Activated CD4-positive, alpha-beta T cell treated with anti-CD3 and anti-CD28 coated beads for 4 hours (primary cell): ENCODE measurements at places on chromosomes 16 and 17.
A peak's percentile ranks its signal among the peaks of the same experiment; 100 is the strongest.

DNA sequence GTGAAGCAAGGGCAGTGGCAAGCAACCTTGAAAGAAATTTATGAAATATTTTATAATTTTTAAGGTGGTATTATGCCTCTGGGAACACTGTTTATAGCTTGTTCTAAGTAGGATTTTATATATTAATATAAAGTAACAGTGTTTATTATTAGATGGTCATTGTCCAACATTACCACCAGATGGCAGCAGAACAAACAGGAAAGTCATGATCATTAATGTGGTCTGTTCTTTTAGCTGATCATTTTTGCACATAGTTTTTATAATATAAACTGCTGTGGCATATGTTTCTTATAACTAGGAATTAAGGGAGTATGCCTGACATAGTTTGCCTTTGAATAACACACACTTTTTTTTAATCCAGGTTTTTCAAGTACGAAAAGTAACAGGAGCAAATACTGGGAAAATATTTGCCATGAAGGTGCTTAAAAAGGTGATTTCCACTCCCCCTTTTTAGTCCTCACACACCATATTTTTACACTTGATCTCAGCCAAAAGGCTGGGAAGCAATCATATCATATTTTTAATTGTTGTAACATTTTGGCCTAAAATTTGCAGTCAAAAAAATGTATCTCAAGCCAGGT is 21.4 kb downstream of the RPS6KB1 start:
- DNase-seq = peak; percentile 23

- no peak for DNase-seq
Measured at GRCh38 chr16:67423611-67424260, 7.2 kb upstream of the HSD11B2 start.

- DNase-seq = no peak
Measured at GRCh38 chr17:46191322-46192188, 1.7 kb downstream of the KANSL1 start.

DNA sequence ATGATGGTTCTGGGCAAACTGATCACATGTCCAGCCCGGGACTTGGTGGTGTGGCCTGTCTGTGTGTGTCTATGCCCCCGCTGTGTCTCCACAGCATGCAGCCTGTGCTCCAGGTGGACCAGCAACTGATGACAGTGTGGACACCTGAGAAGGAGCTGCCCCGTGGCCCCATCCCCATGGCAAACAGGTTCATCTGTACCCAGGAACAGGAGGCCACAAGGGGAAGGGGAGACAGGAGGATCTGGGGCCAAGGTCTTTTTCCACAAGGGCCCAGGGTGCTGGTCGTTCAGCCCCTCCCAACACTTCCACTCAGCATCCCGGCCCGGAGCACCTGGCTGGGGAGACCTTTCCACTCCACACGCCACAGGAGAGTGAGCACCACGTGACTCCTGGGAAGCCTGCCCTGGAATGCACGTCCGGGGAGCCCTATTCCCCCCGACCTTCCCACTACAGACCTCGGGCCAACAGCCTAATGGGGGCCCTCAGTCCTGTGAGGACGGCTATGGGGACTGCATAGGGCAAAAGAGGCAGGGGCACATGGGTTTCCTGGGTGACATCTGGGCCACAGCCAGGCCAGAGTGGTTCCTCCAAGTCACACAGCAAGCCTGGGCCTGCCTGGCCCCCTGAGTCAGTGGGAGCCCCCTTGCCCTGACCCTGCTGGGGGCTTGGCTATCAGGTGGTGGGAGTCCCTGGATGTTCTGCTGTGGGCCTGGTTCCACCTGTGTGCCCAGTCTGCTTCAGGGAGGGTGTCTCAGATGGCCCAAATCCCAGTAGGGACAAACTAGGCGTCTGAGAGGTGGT is 20.8 kb upstream of the NXPH3 start:
- no peak for DNase-seq

GRCh38 chr16:28140788-28141618 is 70.8 kb downstream of the XPO6 start:
- DNase-seq = peak; percentile 63

DNA sequence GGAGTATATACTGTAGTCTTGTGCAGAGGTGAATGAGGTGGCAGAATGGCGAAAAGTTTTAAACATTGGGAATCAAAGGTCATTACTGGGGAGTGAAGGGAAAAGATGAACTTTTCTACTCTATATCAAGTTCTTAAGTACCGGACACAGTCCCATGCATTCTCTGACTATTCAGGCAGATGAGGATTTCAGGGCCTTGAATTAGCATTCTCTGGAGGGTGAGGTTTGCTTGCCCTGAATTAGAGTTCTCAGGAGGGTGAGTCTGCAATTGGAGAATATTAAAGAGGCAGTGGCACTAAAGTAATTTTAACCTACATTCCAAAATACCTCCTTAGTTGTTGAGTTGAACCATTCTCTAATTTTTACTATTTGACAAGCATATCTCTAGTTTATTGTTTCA is 9.1 kb downstream of the PSMD11 start:
- DNase-seq = no peak

DNA sequence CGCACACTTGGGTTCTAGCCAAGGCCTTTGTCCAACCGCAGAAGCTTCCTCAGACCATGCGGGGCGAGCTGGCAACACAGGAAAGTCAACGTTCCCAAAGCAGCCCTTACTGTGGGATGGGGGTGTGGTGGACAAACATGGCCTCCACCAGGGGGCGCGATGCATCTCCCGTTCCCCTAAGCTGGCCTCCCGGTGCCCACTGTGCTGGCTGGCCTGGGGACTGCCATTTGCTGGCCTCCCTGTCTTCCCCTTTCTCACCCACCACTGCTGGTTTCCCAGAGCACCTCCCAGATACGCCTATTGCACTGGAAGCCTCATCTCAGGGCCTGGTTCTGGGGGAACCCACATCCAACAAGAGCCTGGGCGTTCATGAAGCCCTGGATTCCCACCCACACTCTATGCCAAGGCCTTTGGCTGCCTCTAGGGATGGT is 145.3 kb downstream of the IRF8 start:
- peak; percentile 8 for DNase-seq

DNA sequence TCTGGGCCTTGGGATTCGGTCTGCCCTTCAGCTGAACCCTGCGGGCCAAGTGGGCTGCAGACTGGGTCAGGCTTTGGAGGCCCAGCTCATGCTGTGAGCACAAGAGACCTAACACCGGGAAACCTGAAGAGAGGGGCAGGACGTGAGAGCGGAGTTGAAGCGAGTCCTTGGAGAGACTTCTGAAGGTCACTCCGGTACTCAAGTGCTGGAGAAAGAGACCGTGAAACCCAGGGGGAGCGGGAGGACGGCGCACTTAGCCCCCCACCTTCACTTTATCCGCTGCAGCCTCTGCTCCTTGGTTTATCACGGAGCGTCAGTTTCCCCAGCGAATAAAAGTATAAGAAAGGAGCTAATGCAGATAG is 361 bp downstream of the UQCRC2 start:
- no peak for DNase-seq

GRCh38 chr16:47392081-47392480 is 68.8 kb downstream of the ITFG1 start:
- DNase-seq = no peak

DNA sequence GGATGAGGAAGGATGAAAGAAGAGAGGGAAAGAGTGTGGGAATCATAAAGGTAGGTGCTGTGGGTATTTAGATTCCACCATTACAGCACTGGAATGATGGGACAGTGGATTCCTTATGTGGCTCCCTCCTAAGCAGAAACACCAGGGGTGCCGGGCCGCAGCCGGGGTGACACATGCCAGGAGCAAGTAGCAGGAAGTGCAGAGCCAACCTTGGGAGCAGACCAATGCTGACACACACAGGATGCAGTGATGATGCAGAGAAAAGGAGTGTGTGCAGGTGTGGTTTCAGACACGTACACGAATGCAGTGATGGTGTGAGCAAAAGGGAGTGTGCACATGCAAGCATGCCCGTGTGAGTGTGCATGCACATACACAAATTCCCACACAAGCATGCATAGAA is 338.0 kb downstream of the SLC39A11 start:
- DNase-seq = no peak

- DNase-seq = no peak
Measured at GRCh38 chr16:684961-685696, 995 bp upstream of the JMJD8 start.

DNA sequence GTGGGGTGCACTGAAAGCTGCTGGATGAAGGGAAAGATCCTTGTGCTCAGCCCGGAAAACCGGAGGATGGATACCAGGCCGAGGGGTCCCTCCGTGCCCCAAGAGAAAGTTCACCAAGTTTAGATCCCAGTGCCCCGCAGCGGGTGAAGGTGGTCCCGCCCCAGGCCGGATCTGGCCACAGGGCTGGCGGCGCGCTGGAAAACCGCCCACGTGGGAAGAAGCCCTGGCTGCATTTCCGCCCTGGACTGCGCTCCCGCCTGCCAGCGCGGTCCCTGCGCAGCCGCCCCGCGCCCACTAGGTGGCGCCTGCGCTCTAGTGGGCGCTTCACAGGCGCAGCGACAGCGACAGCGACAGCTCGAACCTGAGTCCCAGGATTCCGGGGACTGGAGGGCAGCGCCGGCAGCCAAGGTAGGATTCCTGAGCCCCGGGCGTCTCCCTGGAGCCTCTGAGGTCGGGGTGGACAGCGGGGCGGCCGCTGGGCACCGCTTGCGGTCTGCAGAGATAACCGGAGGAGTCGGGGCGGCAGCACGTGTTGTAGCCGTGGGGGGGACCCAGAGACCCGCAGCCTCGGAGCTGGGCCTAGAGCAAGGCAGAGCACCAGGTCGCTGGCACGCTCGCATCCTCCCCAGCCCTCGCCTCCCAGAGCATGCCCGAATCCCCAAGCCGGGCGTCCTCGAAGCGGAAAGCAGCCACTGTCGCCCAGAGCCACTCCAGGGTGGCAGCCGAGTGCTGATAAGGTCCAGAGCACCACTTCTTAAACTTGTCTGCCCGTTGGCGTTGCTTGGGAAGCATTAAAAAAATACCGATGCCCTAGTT is at the start of gene CHD9:
Gene CHD9, plus strand, starts transcription at position 322 of the 816 bp plus-strand sequence. CDS start 101,099 bp downstream, outside the sequence.
- DNase-seq = peak; percentile 70

DNA sequence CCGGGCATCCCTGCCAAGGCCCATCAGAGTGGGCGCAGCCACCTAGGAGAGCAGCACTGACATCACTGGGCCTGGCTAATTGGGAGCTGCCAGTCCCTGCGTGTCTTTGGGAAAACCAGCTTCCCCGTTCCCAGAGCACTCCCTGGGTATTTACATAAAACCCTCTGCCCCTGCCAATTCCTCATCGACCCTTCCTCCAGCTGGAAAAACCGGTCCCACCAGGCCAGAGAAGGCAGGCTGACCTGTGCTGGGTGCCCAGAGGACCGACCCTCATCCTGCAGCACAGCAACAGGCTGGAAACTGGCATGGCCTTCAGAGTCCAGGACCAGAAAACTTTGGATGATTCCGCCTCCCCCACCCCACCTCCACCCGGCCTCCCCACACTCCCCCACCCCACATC is 8.2 kb upstream of the FOXN1 start:
- no peak for DNase-seq

GRCh38 chr17:80724775-80725266 is 180.2 kb downstream of the RPTOR start:
- no peak for DNase-seq

- no peak for DNase-seq
Measured at GRCh38 chr16:12682432-12683165, 121.1 kb downstream of the CPPED1 start.

- DNase-seq = peak; percentile 77
Measured at GRCh38 chr17:76726776-76727718, at the start of gene METTL23. Gene METTL23, plus strand, starts transcription at chr17:76726839. Its CDS starts 2,872 bp downstream, at chr17:76729711.

GRCh38 chr17:35130392-35130791 is 9.0 kb downstream of the FNDC8 start:
- no peak for DNase-seq

- DNase-seq = no peak
Measured at GRCh38 chr16:75266738-75267630, 15.6 kb upstream of the BCAR1 start.

GRCh38 chr17:46024590-46024989 is 25.5 kb downstream of the STH start:
- DNase-seq = no peak

- DNase-seq = no peak
Measured at GRCh38 chr16:55115506-55115905, 184.8 kb downstream of the IRX5 start.

DNA sequence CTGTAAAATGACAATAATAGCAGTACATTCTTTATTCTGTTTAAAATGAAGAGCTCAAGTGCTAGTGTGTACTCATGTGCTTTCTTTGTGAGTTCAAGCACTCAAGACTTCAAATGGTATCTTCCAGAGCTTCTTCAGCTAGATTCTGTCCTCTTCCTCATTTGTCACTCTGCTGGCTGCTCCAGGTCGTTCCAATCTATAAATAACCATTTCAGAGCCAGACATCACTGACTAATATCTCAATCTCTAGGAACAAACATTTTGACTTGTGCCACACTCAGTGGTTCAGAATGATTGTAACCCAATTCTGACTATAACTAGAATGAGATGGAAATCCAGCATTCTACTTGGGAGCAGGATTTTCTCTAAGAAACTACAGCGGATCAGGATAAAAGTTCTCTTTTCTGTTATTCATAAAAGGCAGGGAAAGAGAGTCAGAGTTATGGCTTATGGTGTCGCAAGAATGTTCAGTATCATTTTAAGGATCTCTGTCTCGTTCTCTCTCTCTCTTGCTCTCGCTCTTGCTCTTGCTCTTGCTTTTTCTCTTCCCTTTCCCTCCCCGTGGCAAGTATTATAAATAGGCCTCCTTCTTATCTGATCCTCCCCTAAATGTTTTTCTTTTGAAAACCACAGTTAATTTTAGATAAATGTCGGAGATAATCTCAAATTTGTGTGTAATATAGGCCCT is 116.3 kb upstream of the MAF start:
- no peak for DNase-seq

- DNase-seq = no peak
Measured at GRCh38 chr16:52068447-52069074, 478.4 kb downstream of the TOX3 start.

DNA sequence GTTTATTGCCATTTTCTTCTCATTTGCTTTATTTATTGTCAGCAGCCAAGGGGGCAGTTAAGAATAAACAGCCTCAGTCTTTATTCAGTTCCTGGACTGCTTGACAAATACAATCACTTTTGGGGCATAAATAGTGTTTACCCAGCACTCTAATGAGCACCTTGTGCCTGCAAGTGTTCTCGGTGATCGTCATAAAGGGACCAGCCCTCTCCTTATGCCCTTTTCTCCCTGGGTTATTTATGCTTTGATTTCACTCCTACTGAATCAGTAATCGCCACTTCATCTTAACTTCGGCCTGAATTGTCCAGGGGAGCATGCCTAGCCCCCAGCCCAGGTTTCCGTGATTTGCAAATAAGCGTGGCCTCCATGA is 55.7 kb upstream of the CACNG5 start:
- no peak for DNase-seq

DNA sequence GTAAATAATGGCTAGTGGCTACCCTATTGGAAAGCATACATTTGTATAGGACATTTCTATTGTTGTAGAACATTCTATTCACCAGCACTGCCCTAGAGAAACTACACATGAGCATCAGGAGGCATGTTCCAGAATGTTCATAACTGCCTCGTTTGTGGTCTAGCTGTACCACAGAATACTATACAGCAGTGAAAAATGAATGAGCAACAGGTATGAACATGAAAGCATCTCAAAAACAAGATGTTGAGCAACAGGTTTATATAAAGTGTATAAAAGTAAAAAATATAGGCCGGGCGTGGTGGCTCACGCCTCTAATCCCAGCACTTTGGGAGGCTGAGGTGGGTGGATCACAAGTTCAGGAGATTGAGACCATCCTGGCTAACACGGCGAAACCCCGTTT is 91.7 kb downstream of the BMERB1 start:
- DNase-seq = no peak
